Chondrocyte (in vitro differentiated cells): ENCODE measurements at places on chromosomes 7 and 10.

DNA sequence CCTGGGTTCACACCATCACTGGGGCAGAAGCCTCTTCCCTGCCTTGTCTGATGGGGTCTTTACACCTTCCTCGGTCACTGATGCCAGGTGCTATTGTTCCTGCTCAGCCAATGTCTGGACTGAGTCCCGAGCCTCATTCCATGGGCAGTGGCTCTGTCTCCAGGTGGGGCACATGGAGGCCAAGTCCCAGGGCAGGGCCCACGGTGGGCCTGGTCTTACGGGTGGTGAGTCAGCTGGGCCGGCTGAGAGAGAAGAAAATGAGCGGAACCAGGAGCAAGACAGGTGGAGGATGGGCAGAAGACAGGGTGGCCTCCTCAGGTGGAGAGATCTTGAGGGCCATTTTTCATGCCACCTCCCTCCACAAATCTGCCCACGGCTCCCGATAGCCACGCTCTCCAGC is 131.7 kb upstream of the FAM20C start:
- peak; percentile 68 for DNase-seq

DNA sequence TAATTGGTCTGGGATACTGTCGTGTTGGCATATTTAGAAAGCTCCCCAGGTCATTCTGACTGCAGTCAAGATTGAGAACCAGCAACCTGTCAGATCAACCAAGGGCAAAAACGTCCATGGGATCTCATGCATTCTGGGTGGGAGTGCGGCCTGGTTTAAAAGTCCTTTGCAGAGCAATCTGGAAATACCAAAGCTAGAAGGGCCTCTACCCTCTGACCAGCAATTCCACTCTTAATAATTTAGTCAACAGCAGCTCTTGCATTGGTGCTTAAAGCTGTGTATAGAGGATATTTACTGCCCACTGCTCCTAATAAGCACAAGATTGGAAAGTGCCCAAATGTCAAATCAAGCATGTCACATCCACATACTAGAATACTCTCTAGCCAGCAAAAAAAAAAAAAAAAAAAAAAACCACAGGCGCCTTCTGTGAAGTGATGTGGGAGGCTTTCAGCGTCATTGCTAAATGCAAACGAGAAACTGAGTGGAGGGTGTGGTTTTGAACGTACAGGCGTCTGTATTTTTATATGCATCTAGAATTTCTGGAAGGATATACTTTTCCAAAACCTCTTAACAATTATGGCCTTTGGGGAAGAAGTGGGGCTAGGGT is 44.8 kb upstream of the HSPA12A start:
- DNase-seq: peak; percentile 2

DNA sequence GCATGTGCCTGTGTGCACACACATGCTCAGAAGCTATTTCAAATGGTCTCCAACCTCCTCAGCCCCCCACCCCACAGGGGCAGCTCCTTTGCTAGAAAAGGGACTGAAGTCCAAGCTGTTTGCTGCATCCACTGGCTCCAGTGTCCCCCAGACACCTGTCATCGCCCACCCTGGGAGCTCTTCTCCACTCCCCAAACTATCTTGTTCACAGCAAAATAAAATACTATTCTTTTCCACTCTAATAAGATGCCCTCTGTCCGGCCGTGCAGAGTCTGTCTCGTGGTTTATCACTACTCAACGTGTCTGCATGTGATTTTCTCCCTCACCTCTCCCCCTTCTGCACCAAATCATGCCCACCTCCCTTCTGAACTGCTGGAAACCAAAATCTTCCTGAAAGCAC is 25.6 kb downstream of the HIPK2 start:
- no peak for DNase-seq

DNA sequence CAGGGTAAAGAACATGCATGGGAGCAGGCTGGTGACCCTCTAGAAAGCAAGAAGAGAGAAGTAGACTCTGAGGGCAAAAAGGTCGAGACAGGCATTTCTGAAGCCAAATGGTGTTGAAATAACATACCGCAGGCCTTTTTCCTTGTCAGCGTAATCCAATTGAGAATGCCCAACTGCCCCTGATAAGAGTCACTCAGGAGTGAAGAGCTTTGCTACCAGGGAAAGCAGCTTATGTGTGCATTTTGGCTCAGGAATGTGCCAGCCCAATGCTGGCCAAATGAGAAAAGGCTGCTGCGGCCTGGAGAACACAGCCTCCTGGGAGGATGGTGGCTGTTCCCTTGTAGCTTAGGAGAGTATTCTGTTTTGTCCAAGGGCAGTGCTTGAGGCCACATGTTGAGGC is 61.4 kb upstream of the NFKB2 start:
- no peak for DNase-seq

- DNase-seq: peak; percentile 87
These were observed 28.1 kb upstream of the FAM20C start for GRCh38 chr7:163971-164881.

GRCh38 chr10:79995979-79996634 is 47.2 kb upstream of the SFTPD start:
- DNase-seq: no peak

DNA sequence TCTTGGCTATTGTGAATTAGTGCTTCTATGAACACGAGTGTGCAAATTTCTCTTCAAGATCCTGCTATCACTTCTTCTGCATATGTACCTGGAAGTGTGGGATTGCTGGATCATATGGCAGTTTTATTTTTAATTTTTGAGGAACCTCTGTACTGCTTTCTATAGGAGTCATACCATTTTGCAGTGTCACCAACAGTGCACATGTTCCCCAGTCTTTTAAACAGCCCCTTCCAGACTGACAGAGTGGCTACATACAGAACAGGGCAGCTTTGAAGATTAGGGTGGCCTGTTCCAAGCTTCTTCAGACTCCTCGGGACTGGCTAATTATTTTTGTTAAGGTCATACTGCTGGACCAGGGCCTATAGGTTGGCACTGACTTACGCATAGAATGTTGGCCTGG is 82.9 kb downstream of the AUTS2 start:
- no peak for DNase-seq

DNA sequence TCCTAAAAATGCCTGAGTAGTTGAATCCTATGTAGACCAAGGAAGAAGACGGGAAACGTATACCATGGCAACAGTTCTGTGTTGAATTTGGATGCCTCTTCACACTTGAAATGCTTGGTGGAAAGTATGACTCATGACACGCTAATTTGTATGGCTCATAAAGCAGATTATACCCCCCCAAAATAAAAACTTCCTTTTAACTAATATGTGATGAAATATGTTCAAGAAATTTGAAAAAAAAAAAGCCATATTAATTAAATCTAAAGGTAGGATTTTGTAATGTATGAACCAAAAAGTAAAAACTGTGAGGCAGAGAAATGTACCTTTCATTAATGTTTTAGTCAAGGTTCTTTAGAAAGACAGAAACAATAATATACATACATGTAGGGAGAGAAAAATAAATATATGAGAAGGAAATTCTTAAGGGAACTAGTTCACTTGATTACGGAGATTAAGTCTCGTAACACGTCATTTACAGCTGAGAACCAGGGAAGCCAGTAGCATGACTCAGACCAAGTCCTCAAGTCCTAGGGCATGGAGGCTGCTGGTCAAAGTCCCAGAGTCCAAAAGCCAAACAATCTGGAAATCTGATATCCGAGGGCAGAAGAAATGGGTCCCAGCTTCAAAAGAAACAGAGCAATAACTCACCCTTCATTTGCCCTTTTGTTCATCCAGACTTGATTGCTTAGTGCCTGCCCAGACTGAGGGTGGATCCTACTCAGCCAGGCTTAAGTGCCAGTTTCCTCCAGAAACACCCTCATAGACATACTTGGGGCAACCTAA is 485.1 kb downstream of the SEMA3D start:
- no peak for DNase-seq

DNA sequence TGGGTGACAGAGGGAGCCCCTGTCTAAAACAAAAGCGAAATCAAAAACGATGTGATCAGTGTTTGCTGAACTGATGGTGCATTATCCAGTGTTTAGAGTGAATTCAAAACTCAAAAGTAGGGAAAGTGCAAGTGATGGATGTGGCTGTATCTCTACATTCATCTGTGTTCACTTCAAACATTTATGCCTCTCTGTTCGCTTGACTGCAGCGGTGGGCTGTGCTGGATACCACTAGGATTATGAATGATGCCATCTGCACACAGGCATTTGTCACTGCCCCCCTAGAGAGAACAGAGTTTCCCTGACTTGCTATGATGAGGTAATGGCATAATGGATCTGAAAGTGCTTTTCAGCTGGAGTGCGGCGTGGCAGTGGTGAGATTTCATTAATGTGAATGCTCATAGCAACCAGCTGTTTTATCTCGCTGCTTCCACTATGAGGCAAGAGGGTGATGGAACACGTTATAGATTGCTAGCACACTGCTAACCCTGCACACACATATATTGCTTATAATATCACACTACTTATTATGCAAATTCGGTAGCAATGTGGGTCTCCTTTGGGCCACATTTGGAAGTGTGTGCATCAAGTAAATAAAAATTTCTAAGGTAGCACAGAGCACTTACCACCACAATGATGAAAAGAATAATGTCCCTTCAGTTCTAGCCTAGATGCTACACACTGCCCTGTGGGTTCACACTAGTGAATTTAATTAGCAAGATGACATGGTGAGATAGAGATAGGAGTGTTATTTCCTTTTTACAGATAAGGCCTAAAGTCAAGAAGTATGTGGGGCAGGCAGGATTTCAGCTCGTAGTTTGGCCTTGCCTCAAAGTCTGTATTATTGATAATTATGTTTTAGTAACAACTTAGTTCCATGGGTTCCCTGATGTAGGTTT is 164.7 kb downstream of the CAMK1D start:
- DNase-seq: no peak
